ENCODE measurements at places on chromosomes 2 and 18.
A peak's percentile ranks its signal among the peaks of the same experiment; 100 is the strongest.

DNA sequence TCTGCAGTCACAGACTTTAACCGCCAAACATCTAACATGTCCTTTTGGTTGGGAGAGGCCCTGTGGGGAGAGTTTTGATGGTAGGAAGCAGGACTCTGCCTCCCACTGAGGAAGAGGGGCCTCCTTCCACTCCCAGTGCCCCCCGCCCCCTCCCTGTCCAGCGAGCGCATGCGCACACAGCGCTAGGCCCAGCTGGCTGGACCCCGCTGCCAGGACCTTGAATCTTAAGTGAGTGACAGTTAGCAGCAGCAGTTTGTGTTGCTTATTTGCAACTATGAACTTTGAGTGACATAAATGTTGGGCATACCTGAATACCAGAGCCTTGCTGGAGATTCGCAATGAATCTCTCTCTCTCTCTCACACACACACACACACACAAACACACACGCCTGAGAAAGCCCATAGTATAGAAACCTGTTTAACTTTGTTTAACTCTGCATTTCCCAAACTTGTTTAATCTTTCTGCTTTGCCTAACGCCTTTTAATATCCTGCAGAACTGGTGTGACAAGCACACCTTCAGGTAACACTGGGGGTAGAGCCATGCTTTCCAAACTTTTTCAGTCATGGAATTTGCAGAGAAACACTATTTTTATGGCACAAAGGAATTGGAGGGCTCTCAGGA lies 134.6 kb upstream of the SMAD2 start:
- no peak for DNase-seq

DNA sequence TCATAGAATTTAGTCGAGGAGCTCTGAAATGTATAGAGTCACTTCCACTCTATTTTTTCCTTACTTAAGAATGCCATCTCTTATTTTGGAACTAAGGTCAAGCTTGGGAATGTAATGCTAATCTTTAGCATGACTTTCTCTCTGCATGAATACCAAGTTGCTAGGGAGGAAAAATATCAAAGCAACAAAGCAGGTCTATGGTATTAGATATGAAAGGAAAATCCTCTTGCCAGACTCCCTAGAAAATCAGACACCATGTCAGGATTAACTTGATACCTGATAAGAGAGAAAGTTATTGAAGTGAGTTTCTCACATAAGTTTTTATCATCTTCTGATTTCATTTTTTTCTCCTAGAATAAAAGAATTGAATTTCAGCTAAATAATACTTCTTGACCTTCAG lies 341.7 kb upstream of the ZNF804A start:
- no peak for DNase-seq

DNA sequence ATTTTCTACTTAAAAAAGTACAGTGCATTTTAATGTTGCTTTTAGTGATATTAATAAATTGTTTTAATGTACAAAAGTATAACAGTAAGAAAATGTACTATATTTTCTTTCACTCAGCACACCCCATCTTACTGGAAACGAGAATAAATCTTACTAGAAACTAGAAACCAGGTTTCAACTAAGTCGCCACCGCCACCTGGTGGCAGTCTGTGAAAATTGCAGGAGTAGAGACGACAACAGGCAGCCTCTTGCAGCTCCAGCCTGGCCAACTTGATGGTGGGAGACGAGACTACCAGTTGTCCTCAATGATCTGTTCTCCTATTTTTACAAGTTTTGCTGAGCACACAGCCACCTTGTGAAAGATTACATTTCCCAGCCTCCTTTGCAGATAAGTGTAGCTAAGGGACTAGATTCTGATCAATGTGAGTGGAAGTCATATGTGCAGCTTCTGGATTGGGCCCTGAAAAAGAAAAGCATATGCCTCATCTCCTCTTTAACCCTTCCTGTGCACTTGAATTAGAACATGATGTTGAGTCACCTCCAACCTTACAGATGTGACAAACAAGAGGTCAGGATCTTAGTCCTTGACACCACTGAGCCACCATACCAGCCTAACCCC lies 8.7 kb downstream of the OTOF start:
- DNase-seq = peak; percentile 19

GRCh38 chr2:97741251-97741650 lies 27.9 kb downstream of the ZAP70 start:
- no peak for DNase-seq

GRCh38 chr2:100453853-100454252 lies 16.4 kb upstream of the NMS start:
- no peak for DNase-seq

DNA sequence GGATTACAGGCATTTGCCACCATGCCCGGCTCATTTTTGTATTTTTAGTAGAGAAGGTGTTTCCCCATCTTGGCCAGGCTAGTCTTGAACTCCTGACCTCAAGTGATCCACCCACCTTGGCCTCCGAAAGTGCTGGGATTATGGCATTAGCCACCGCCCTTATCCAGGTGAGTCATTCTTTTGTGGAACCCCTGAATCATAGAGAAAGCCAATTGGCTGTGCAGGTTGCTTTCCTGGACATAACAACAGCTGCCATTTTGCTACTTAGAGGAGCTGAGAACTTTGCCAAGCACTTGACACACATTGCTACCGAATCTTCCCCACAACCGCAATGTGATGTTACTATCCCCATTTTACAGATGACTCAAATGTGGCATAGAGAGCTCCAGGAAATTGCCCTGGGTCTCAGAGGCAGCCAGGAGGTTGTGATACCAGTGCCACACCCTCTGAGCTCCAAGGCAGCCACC lies 36.0 kb downstream of the SETBP1 start:
- DNase-seq = no peak

DNA sequence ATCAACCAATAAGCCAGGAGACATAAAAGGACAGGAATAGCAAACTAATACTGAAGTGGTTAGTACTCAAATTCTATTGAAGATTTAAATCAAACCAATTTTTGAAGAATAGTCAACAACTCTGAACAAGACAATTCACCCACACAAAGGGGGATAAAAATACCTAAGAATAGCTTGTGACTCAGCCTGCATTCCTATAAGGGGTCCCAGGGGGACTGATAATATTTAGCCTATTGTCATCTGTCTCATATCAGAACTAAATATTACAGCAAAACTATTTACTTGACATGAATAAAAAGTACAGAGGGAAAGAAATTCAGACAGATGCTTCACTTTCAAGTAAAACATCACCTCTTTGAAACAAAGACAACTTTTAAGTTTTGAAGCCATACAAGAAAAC lies 7.7 kb downstream of the ITSN2 start:
- DNase-seq = no peak

GRCh38 chr2:75476761-75477160 lies 84.0 kb downstream of the EVA1A start:
- no peak for DNase-seq

DNA sequence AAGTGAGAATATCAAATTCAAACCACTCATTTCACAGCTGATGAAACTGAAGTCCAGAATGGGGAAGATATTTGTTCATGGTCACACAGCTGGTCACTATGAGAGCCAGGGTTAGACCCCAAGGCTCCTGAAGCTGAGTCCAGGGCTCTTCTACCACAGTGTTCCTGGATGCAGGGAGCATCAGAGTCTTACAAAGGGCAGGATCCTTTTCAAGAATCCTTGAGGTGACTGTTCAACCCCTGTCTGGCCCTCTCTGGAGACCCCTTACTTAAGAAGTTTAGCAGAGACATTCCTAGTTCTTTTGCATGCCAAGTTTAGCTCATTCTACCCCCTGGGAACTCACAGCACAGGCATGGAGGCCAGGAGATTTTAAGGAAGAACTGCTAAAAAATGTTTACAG lies 15.7 kb downstream of the PROKR1 start:
- DNase-seq = no peak

DNA sequence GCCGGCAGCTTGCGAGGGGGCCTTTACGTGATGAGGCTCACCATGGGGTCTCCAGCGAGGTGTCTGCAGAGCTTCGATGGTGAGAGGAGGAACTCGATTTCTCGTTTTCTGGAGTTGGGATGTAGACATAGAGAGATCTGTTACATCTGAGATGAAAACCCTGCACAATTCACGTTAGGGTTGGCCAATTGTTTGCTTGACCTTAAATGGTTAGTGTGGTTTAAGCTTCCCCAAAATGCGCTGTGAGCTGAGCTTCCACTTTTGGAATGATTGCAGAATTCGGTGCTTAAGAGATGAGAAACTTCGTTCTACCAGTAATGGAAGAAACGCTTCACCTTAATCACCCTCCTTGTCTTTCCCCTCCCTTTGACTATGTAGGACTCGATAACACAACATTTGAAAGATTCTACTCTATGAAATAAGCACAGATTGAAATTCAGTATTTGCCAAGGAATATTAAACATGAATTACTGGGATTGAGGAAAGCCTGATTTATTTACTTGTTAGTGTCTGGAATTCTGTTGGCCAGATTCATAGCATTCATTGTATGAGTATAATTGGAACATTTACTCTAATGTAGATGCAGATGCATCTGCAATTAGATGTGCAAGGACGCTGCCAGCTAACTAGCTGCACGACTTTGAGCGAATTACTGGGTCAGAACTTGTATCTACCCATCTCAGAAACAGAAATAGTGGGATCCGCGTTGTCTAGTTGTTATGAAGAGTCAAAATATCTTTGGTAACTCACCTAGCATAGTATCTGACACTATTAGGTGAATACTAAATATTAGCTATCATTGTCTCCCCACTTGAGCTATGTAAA lies 1.6 kb upstream of the KLF7 start:
- DNase-seq = peak; percentile 85

GRCh38 chr2:37870829-37871228 lies 54.3 kb upstream of the RMDN2 start:
- DNase-seq = no peak

DNA sequence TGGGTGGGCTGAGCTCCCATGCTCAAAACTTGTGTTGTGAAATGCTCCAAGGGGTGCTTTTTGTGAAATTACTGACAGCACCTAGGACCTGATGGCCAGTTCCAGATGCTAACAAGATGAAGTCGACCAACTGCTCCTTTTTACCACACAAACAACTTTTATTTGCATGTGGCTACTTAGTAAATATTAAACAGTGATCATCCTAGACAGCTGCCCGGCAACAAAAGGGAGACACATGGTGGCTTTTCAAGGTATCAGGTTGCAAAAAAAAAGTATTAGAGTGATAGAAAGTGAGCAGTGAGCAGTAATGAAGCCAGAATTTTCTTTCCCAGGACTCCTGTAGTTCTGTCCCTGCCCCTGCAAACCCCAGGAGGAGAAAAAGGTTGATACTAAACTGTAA lies 118.5 kb downstream of the RPIA start:
- peak; percentile 56 for DNase-seq

GRCh38 chr2:98730707-98731040 lies 258 bp downstream of the MGAT4A start:
- no peak for DNase-seq

DNA sequence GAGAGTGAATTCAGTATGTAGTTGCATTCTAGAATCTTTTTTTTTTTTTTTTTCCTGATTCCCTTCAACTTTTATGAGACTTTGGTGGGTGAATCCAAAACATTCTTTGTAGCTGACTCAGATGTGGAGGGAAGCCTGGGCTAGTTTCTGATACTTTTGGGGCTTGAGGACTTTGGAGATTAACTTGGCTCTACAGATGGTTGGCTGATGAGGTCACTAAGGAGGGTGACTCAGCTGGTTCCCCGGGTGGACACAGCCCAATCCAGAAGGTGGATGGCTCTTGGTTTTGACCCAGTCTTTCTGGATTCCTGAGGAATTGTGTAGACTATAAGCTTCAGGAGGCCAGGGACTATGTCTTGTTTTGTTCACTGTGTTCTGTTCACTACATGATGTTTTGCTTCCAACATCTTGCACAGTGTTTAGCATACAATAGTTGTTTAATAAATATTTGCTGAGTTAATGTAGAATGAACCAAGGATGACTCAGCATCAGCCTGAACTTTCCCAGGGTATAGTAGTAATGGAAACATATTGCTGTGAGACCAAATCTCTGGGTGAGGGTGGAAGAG lies 30.5 kb downstream of the LAMA3 start:
- DNase-seq = no peak

GRCh38 chr2:15539999-15540398 lies 21.1 kb downstream of the NBAS start:
- DNase-seq = no peak

DNA sequence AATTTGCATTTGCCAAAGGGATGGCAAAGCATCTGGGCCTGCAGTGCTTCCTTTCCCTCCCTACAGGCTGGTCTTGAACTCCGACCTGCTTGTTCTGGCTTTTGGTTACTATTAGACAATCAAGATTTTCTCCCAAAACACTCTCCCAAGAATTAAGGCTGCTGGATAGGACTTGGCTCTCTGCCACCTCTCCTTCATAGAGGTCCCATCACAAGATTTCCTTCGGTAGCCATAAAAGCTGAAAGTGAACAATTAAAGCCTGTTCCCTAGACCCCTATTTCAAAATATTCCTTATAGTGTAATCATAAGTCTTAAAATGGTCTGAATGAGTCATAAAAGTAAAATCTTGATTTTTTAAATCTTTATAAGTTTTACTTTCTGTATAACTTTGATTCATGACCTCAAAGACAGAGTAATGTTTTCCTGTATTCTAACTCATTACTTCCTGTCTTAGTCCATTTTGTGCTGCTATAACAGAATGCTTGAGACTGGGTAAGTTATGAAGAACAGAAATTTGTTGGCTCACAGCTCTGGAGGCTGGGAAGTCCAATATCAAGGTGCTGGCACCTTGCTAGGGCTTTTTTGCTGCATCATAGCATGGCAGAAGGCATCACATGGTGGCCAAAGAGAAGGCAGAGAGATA lies 37.8 kb upstream of the TNP1 start:
- no peak for DNase-seq

- DNase-seq = no peak
These were observed 243.9 kb upstream of the TANK start for GRCh38 chr2:160916300-160916699.

- DNase-seq = no peak
These were observed 63.3 kb downstream of the ZNF407 start for GRCh38 chr18:74661008-74661407.

GRCh38 chr2:166373951-166374350 lies 1.8 kb downstream of the SCN9A start:
- peak; percentile 90 for DNase-seq

DNA sequence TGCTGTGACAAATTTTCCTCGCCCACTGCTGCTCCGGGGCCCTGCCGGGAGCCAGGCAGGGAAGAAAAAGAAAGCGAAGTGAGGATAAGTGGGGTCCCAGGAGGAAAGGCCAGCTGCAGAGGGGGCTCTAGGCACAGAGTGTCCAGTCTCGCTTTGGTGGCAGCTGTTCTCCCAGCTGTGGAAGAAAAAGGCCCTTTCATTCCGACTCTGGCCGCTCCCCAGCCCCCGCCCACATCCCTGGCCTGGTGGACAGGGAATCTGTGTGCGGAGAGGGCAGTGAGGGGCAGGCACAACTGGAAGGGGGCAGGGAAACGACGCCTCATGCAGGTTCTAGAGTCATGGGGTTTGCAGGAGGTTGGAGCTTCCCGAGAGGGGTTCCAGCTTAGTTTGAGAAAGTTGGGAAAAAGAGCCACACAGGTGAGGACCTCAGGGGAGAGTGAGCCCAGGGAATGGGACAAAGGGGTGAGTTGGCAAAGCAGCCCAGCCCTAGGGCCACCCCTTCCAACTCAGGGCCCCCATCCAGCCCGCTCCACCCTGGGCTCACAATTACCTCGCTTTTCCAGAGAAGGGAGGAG lies 1.8 kb downstream of the RTKN start:
- DNase-seq = no peak

- no peak for DNase-seq
These were observed 23.7 kb downstream of the B3GNT2 start for GRCh38 chr2:62219407-62220159.

Measured in COR-L47 (cell line).